ENCODE measurements at places on chromosomes 16 and 17. TPM values are rescaled to one million over a fixed set of nuclear protein-coding genes. Genes with fewer than 3 reads are reported as not detected.

The COL1A1 gene
- 6.3 TPM for total RNA-seq

The MPDU1 gene
- 329 TPM for total RNA-seq

The ENPP7 gene
- not detected for total RNA-seq

The CD300LB gene
- total RNA-seq = not detected

The GNAO1 gene
- not detected for total RNA-seq

The MYOCD gene
- total RNA-seq = not detected

The HOXB5 gene
- 0.54 TPM for total RNA-seq

The CCL14 gene
- 0.80 TPM for total RNA-seq

The HS3ST3A1 gene
- 0.07 TPM for total RNA-seq
